ENCODE measurements at places on chromosomes 11 and 22. TPM values are rescaled to one million over a fixed set of nuclear protein-coding genes. Genes with fewer than 3 reads are reported as not detected.

DNA sequence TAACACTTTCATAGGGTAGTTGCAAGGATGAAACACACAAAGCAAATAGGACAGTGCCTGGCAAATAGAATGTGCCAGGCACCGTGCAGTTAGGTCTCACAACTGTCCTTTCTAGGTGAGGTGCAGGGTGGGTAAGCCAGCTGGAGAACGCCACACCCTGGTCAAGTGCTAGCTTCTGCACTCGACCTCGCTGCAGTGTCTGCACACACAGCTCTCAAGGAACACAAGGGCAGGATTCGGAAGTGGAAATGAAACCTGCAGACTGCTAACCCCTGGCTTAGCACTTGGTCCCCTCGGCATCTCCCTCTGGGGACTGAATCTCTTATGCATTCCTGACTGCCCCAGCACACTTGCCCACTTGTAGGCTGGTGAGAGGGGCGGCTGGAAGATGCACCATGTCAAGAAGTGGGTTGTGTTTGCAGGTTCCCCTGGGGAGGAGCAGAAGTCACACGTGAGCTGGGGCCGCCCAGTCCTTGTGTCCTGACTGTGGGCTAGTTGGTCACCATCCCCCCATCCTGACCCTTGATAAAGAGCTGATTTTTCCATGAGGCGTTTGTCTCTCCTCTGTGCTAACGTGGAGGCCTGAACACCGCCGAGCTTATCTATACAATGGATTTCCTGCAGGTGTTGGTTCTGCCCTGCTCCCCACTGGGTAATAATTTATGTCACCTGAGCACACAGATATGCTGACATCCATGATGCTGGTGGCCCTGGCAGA is 89.0 kb downstream of the MICAL2 start:
- no peak for DNase-seq

GRCh38 chr11:14882196-14882595 is 9.8 kb downstream of the CYP2R1 start:
- no peak for DNase-seq

GRCh38 chr11:76123248-76123647 is 83.1 kb downstream of the WNT11 start:
- no peak for DNase-seq

DNA sequence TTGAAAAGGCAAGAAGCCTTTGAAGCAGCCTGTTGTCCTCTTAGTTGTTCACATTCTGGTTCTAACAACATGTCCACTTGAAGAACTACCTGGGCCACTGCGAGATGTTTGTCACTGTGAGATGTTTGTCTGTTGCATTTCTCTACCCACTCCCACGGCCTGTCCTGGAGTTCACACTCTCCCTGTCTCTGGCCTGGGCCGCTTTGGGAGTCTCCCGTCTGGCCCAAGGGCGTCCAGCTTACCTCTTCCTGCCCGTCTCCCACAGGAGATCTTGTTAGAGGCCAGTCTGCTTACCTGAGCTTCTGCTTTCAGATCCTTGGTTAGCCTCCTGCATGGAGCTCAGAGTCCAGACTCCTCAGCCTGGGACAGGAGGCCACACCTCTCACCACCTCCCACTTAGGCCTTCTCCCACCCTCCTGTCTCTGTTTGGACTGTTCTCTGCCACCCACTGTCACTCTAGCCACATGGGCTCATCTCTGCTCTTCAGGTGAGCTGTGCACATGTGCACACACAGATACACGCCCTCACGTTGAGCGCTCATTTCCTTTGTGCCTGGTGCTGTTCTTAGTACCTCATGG is 66.0 kb downstream of the TBC1D22A start:
- DNase-seq: no peak

- DNase-seq: no peak
Measured at GRCh38 chr22:42752912-42753311, 32.2 kb upstream of the A4GALT start.

DNA sequence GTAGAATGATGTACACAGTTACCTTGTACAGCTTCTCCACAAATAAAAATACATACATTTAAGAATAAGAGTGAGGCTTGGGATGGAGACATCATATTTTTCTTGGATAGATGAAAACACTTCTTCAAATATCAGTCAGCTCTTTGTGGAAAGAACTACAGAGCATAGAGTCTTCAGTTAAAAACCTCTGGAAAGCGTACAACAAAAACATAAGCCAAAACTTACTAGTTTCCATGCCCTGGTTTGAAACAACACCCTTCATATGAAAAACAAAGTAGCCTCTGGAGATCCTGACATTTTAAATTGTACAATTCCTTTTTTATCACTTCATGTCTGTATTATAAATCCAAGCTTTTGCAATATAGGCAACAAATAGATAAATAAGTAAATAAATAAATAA is 7.0 kb upstream of the CEP126 start:
- no peak for DNase-seq

- no peak for DNase-seq
Measured at GRCh38 chr22:42951093-42951710, 63.7 kb downstream of the PACSIN2 start.

- no peak for DNase-seq
Measured at GRCh38 chr11:8754241-8754640, 71.6 kb downstream of the RPL27A start.

GRCh38 chr11:63564784-63565350 is 1.7 kb upstream of the PLAAT2 start:
- no peak for DNase-seq

GRCh38 chr22:45225732-45226502 is 14.8 kb downstream of the KIAA0930 start:
- no peak for DNase-seq

DNA sequence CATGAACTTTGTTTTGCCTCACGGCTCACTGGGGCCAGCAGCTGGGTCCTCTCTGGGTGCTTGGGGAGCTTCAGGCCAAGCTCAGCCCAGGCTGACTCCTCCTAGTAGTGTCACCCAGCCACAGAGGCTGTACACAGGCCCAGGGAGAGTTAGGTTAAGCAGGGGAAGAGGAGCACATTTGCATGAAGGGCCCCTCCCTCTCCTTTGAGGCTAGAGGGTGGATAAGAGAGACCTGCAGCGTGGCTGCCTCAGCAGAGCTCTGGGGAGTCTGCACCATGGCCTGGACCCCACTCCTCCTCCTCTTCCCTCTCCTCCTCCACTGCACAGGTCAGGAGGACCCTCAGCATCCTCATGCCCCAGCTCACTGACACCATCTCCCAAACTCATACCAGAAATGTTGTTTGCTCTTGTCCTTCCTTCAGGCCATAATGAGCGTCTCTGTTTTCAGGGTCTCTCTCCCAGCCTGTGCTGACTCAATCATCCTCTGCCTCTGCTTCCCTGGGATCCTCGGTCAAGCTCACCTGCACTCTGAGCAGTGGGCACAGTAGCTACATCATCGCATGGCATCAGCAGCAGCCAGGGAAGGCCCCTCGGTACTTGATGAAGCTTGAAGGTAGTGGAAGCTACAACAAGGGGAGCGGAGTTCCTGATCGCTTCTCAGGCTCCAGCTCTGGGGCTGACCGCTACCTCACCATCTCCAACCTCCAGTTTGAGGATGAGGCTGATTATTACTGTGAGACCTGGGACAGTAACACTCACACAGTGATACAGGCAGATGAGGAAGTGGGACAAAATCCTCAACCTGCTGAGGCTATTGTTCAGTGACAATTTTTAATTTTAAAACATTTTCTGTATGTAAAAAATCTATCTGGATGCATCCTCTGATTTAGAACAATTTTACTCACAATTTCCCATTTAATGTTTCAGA is 82.4 kb upstream of the VPREB1 start:
- peak; percentile 48 for DNase-seq

GRCh38 chr22:50563413-50564160 is 868 bp upstream of the SYCE3 start:
- no peak for DNase-seq

DNA sequence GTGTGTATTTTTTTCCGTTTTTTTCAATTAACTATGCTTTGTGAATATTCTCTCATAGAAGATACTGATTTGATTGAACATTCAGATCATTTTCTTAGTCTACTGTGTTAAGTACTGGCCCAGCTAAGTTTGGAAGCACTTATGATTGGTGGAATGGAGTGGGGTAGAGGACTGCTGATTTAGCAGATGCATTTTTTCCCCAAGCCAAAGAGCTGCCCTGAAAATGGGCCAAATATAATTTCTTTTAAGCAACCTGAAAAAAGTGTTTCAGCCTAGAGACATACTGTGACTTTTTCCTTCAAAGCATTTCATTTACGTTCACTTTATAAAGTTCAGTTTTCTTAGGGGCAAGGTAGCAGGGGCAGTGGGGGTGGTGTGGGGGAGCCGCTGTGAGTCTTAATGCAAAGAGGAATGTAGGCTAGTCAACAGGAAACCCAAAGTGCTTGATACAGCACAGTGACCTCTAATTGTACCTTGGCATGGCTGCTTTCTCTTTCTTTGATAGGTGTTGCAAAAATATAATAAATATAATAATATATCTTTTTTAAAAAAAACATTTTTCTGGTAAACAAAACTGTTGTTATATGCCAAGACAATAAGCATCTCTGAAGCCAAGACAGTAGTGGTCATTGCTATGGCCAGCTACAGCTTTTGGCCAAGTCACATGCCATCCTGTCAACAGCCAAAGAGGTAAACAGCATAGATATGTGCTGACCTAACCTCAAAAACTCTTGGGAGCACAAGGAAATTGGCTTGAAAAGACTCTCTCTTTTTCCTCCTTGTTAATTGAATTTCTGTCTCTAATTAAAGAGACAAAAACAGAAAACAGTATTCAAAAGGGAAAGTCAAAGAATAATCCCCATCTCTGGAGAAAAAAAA is 58.8 kb downstream of the LIF start:
- no peak for DNase-seq

DNA sequence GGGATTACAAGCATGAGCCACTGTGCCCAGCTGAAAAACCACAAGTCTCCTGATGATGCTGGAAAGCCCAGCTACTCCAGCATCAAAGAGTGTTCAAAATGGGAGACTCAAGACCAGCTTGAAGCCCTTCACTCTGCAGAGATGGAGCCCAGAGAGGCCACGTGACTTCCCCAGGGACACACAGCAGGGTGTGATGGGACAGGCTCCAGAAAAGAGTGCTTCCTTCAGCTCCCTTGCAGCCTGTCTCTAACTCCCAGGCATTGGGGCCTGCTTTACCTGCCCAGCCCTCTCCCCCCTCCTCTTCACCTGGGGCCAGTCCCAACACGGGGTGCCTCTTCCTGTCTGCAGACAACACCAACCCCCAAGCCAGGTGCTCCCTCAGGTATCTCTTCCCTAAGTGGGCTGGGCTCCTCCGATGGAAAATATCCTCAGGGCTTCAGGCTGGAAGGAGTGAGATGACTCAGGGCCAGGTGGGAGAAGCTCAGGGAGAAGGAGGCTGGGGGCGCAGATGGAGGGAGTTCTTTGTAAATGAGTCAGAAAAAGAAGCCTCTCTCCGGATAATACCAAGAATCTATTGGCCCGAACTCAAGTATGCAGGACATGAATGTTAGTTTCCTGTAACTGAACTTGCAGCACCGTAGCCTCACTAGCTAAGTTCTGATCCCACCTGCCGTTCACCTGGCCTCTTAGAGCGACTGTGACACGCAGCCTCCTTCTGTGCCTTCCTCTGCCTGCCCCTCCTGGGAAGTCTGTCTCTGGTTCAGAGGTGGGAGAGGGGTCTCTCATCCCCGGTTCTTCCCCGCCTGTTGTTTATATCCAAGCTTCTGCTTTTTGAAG is 326.6 kb downstream of the MN1 start:
- no peak for DNase-seq

DNA sequence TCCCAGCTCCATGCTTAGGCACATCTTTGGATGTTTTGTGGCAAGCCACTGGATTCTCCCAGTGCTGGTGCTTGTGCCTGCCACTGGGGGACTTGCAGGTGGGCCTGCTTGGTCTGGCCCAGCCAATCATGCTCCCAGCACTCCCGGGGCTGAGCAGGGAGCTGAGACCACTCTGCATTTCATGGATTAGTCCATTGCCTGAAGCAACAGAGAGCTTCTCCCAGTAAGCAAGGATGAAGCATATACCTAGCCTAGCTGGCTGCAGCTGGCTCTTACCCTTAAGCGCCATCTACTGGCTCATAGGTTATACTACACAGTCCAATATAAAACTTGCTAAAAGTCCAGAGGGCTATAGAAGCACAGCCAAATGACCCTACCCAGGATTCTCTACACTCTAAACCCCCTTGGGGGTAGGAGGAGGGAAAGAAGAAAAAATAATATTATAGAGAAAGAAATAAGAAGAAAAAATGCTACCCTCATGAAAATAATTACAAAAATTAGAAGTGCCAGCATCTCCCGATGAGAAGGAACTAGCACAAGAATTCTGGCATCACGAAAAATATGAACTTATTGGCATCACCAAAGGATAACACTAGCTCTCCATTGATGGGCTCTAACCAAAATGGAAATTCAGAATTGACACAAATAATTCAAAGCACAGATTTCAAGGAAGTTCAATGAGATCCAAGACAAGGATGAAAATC is 275.3 kb downstream of the C11orf87 start:
- DNase-seq: peak; percentile 43

DNA sequence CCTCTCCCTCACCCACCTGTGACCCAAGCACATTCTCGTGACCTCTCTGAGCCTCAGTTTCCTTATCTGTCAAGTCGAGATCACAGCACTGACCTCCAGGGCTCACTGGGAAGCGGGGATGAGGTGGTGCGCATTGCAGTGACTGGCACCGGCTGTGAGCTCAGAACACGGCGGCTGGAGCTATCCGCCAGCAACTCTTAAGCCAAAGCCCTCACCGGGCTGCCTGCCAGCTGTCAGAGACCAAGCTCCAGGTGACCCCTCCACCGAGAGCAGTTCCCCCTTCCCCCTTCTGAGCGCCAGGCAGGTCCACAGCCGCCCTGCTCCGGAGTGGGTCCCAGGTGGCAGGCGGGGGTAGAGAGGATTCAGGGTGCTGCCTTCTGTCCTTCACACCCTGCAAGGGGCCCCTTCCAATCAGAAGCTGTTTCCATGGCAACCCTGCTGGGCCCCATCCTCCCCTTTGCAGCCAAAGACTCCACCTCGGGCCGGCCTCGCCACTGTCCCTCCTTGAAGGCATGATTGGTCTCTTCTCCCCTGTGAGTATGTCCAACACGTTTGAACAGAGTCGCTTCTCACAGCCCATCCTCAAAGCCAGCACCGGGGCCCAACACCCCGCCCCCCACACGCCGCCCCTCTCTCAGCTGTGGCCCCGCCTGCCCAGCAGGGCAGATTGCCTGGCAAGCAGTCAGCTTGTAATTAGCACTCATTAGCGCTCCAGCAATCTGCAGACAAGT is 98.7 kb downstream of the WNT7B start:
- DNase-seq: no peak

- DNase-seq: no peak
Measured at GRCh38 chr22:45069925-45070324, 60.1 kb upstream of the PHF21B start.

MS4A15 gene
- not detected for polyA plus RNA-seq

OR5B21 gene
- not detected for polyA plus RNA-seq

MPZL3 gene
- polyA plus RNA-seq: 0.97 TPM

HMOX1 gene
- polyA plus RNA-seq: not detected

FRMD8 gene
- polyA plus RNA-seq: 41.7 TPM

TMEM191B gene
- polyA plus RNA-seq: 1.8 TPM

F2 gene
- not detected for polyA plus RNA-seq

RASGRP2 gene
- polyA plus RNA-seq: 22.7 TPM

MUC6 gene
- polyA plus RNA-seq: not detected

TST gene
- polyA plus RNA-seq: 26.1 TPM

HIRA gene
- polyA plus RNA-seq: 80.0 TPM

Data from K562 (cell line).